T-helper 17 cell (primary cell): ENCODE measurements at places on chromosomes 7 and 10. TPM values are rescaled to one million over a fixed set of nuclear protein-coding genes. Genes with fewer than 3 reads are reported as not detected.
A peak's percentile ranks its signal among the peaks of the same experiment; 100 is the strongest.

- no peaks in the 10 kb centered on the region for H3K4me1 ChIP-seq
- no peak for DNase-seq
- H3K36me3 ChIP-seq = peaks cover 2% of the 10 kb centered on the region
- H3K27me3 ChIP-seq = peaks cover 33% of the 10 kb centered on the region
- H3K27ac ChIP-seq = no peak overlapping the region
Observed at GRCh38 chr10:101752241-101752640, 23.7 kb downstream of the FGF8 start.

- no peak for DNase-seq
- H3K27me3 ChIP-seq = no peaks in the 10 kb centered on the region
- no peak overlapping the region for H3K4me3 ChIP-seq
Observed at GRCh38 chr10:126524526-126524925, 136.2 kb upstream of the ADAM12 start.

- H3K27me3 ChIP-seq = no peaks in the 10 kb centered on the region
- no peak for DNase-seq
- no peak overlapping the region for H3K27ac ChIP-seq
- peaks cover 18% of the 10 kb centered on the region for H3K36me3 ChIP-seq
Observed at GRCh38 chr7:127892488-127893314, 138.5 kb downstream of the LRRC4 start.

DNA sequence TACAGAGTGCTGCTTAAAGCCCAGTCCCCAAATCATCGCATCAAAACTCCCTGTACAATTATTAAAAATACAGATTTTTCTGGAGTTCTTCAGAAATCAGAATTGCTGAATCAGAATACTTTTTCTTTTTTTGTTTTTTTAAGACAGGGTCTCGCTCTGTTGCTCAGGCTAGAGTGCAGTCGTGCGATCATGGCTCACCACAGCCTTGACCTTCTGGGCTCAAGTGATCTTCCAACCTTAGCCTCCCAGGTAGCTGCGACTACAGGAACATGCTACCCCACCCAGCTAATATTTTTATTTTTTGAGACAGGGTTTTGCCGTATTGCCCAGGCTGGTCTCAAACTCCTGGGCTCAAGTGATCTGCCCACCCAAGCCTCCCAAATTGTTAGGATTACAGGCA, 3.9 kb downstream of the BBIP1 start:
- DNase-seq = no peak
- no peaks in the 10 kb centered on the region for H3K27me3 ChIP-seq
- H3K4me1 ChIP-seq = peaks cover 22% of the 10 kb centered on the region

GRCh38 chr7:39501358-39501757, 64.8 kb upstream of the YAE1 start:
- DNase-seq = no peak
- no peak overlapping the region for H3K4me3 ChIP-seq
- peaks cover 4% of the 10 kb centered on the region for H3K36me3 ChIP-seq
- no peaks in the 10 kb centered on the region for H3K4me1 ChIP-seq
- H3K27ac ChIP-seq = no peak overlapping the region

GRCh38 chr7:26865094-26865388, 651 bp upstream of the SKAP2 start:
- H3K4me3 ChIP-seq = peak overlapping the region; percentile 96
- no peaks in the 10 kb centered on the region for H3K36me3 ChIP-seq
- H3K27me3 ChIP-seq = peaks cover 20% of the 10 kb centered on the region
- H3K4me1 ChIP-seq = peaks cover 10% of the 10 kb centered on the region

DNA sequence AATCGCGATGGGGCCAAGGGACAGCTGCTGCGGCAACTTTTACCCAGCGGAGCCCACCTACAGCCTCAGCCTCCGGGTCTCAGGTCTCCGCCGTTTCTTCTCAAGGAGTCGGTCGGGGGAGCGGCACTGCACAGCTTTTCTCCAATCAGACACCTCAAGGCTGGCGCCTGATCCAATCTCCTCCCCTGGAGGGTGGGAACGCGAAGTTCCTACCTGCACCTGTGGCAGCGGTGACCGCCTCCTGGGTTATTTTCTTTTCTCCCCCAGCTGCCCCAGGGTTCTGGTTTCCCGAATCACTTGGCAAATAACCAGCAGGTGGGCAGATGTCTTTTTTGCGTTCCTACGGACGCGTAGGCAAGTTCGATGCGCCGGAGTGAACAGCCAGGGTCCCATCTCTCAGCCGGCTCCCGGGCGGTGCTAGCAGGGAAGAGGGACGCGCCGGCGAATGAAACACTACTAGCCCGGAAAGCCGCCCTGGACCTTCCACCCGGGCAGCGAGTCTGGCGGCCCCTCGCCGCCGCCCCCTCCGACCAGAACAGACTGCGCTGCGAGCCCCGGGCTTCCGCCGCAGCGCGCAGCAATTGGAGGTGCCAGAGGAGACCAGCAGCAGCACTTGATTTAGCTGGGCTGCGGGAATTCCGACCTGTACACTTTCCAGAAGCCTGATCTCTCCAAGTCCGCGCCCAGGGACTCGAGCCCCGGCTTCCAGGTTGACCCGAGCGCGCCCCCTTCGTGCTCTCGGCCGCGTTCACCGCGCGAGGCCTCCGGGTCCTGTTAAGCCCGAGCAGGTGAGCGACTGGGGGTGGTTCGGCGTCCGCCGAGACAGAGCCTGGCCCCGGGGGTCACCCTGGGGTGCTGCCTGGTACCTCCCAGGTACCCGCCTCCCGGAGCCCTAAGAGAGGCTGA, at the start of gene PRR15:
TSS of gene PRR15 (plus strand) at position 246 of the 906 bp plus-strand sequence. CDS start 2,495 bp downstream, outside the sequence.
- H3K4me1 ChIP-seq = peaks cover 7% of the 10 kb centered on the region
- peaks cover 2% of the 10 kb centered on the region for H3K36me3 ChIP-seq
- H3K27ac ChIP-seq = no peak within 1 kb of the TSS
- peaks cover 77% of the 10 kb centered on the region for H3K27me3 ChIP-seq
- DNase-seq = no peak

GRCh38 chr7:99112097-99112496, 31.8 kb downstream of the SMURF1 start:
- H3K36me3 ChIP-seq = peaks cover 6% of the 10 kb centered on the region
- no peak for DNase-seq
- peaks cover 45% of the 10 kb centered on the region for H3K4me1 ChIP-seq
- H3K27me3 ChIP-seq = no peaks in the 10 kb centered on the region
- no peak overlapping the region for H3K4me3 ChIP-seq

GRCh38 chr7:20892776-20893175, 106.1 kb upstream of the SP8 start:
- H3K4me3 ChIP-seq = no peak overlapping the region
- no peaks in the 10 kb centered on the region for H3K36me3 ChIP-seq
- no peaks in the 10 kb centered on the region for H3K27me3 ChIP-seq
- H3K4me1 ChIP-seq = no peaks in the 10 kb centered on the region
- DNase-seq = no peak

DNA sequence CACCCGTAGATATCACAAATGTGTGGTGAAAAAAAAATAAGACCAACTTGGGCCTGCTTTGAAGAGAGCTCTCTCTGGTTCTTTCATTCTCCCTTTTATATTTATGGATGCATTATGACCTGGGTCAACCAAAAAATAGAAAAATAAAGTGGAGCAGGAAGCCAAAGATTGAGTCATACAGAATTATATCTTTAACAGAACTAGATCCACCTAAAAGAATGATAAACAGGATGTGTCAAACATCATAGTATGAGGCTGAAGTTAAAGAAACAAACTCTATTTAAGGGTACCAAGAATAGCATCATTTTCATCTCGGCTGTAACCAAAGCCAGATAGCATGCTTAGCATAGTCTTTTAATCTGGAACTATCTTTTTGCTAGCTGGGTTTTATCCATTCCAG, 28.8 kb upstream of the NMT2 start:
- H3K36me3 ChIP-seq = no peaks in the 10 kb centered on the region
- no peaks in the 10 kb centered on the region for H3K27me3 ChIP-seq
- peak overlapping the region; percentile 91 for H3K27ac ChIP-seq
- DNase-seq = no peak

DNA sequence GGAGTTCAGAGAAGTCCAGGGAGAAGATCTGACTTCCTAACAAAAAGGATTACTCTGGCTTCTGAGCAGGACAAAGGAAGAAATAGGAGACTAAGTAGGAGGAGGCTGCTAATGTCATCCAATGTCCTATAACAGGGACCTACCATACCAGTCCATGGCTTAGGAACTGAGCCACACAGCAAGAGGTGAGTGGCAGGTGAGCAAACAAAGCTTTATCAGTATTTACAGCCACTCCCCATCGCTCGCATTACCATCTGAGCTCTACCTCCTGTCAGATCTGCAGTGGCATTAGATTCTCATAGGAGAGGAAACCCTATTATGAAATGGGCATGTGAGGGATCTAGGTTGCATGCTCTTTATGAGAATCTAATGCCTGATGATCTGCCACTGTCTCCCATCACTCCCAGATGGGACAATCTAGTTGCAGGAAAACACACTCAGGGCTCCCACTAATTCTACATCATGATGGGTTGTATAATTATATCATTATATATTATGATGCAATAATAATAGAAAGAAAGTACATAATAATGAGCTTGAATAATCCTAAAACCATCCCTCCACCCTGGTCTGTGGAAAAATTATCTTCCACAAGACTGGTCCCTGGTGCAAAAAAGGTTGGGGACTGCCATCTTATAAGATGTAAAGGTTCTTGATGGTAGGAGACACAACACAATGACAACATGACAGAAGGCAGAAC, 487.4 kb downstream of the PLXDC2 start:
- no peaks in the 10 kb centered on the region for H3K36me3 ChIP-seq
- H3K27me3 ChIP-seq = no peaks in the 10 kb centered on the region
- H3K4me1 ChIP-seq = no peaks in the 10 kb centered on the region
- no peak overlapping the region for H3K4me3 ChIP-seq
- no peak for DNase-seq

DNA sequence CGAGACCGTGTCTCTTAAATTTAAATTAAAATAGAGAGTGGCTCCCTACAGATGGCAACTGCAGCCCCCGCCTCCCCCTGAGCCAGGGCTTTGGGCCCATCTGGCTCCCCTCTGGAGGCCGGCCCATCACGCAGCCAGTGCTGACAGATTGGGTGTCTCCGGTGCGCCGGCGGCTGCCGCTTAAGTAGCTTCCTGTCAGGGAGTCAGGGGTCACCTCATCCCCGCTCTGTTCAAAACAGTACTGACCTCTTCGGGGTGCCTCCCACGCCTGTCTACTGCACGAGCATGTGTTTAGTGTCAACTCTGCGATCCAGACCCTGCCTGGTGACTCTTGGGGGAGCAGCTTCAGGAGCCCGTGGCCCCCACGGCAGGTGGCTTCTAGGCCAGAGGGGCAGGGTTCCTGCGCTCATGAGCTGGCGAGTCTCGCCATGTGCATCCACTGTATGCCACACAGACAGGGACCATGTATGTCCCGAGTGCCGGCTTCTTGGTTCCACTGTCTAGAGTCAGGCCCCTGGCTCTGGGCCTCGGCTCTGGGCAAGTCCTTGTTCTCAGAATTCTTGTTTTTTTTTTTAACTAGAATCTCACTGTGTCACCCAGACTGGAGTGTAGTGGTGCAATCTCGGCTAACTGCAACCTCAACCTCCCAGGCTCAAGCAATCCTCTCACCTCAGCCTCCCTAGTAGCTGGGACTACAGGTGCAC, 36.1 kb downstream of the KCTD7 start:
- no peaks in the 10 kb centered on the region for H3K36me3 ChIP-seq
- H3K27ac ChIP-seq = peak overlapping the region; percentile 45
- H3K4me3 ChIP-seq = no peak overlapping the region
- H3K4me1 ChIP-seq = peaks cover 11% of the 10 kb centered on the region
- H3K27me3 ChIP-seq = no peaks in the 10 kb centered on the region
- no peak for DNase-seq

DNA sequence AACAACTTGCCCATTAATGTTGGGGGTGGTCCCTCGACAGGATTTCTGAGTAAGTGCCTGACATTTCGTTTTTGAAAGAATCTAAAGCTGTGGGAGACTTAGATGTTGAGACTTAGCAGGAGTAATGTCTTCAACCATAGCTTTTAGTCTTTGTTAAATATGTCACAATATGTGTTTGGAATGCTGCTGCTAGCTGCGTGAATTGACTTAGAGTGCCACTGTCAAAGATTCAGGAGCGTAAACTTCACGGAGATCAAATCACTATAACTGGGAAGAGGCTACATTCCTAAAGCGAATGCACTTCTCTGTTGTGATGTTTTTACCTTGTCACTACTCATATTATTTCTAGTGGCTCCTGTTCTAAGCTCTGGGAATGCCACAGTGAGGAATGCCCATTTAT, 91.3 kb upstream of the SAMD8 start:
- no peak for DNase-seq
- peaks cover 17% of the 10 kb centered on the region for H3K4me1 ChIP-seq
- H3K36me3 ChIP-seq = peaks cover 15% of the 10 kb centered on the region
- H3K27ac ChIP-seq = no peak overlapping the region

DNA sequence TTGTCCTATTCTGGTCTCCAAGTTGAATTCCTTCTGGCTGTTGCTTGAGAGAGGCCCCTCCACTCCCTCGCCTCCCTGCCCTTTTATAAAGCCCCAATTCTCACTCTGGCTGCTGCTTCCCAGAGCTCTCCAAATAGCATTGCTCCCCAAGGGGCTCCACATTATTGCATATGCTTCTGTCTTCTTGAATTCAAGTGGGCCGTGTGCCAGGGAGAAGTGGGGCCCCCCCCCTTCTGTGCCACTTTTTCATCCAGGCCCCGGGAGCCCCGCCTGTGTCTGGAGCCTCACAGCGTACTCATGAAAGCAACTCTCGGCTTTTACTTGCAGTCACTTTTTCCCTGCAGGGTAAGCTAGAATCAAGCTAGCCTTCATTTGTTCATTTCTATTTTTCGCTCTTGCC, 265.1 kb downstream of the CCSER2 start:
- no peak for DNase-seq
- no peak overlapping the region for H3K27ac ChIP-seq
- H3K4me1 ChIP-seq = peaks cover 2% of the 10 kb centered on the region
- peaks cover 2% of the 10 kb centered on the region for H3K36me3 ChIP-seq
- peaks cover 61% of the 10 kb centered on the region for H3K27me3 ChIP-seq
- H3K4me3 ChIP-seq = no peak overlapping the region

DNA sequence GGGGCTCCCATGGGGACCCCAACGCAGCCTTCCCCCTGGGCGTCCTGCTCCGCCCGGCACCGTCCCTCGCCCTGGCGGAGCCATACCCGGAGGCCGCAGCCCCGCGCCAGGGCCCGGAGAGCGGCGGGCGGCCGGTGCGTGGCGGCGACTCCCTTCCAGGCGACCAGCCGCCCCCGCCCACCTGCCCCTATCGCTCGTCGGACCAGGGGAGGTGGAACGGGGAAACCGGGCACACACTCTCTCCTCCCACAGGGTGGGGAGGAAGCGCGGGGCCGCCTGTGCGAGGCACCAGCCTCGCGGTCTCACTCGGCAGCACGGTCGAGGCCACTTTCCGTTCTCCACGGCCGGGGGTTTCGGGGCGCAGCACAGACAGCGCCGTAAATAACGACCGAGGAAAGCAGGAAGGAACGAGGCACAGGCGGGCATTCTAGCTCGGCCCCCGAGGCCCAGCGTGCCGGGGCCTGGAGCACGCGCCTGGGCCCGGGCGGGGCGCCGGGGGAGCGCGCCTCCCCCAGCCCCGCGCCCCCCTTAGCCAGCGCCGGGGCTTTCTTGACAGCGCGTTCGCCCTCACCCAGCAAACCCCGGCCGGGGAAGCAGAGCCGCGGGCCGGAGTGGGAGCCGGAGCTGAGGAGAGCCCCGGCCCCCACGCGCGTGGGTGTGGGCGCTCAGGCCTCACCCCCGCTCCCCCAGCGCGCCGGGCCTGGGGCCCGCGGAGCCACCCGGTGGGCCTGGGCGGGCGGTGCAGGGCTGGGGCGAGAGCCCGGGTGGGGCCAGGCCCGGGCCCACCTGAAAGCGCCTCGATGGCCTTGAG, 936 bp downstream of the IGF2BP3 start:
- H3K36me3 ChIP-seq = peaks cover 2% of the 10 kb centered on the region
- H3K27ac ChIP-seq = peak overlapping the region; percentile 62
- H3K4me1 ChIP-seq = peaks cover 29% of the 10 kb centered on the region
- DNase-seq = peak; percentile 22
- peaks cover 72% of the 10 kb centered on the region for H3K27me3 ChIP-seq

APBB1IP gene
- 77.1 TPM for total RNA-seq

OR13A1 gene
- total RNA-seq = not detected

PLAC9 gene
- total RNA-seq = not detected

HOXA2 gene
- not detected for total RNA-seq

ATG9B gene
- total RNA-seq = 12.2 TPM

SLC13A4 gene
- total RNA-seq = not detected

NKX1-2 gene
- not detected for total RNA-seq

DKK1 gene
- total RNA-seq = not detected

MYPN gene
- not detected for total RNA-seq
